ENCODE measurements at places on chromosomes 1 and 21. TPM values are rescaled to one million over a fixed set of nuclear protein-coding genes. Genes with fewer than 3 reads are reported as not detected.

DNA sequence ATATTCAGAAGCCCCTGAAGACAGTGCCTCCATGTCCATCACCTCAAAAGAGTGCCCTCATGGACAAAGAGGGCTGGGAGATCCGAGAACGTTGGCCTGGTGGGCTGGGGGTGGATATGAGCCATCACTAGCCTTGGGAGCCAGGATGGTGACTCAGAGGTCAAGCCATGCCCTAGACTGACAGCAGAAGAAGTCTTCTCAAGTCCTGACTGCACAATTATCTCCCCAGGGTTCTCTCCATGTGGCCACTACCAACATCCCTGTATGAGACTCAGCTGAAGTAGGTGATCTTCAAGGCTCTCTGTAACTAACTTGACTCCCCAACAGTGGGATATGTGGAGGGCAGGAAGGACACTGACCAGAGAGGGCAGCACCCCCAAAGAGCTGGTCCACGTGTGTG lies 7.1 kb upstream of the USF1 start:
- no peak overlapping the region for H3K27ac ChIP-seq
- H3K4me1 ChIP-seq, result peaks cover 4% of the 10 kb centered on the region
- H3K27me3 ChIP-seq, result no peaks in the 10 kb centered on the region
- H3K36me3 ChIP-seq, result peaks cover 93% of the 10 kb centered on the region

- no peaks in the 10 kb centered on the region for H3K27me3 ChIP-seq
- peaks cover 7% of the 10 kb centered on the region for H3K36me3 ChIP-seq
- H3K4me3 ChIP-seq, result no peak overlapping the region
- DNase-seq, result no peak
Measured at GRCh38 chr1:204420039-204421004, 8.7 kb upstream of the PPP1R15B start.

GRCh38 chr1:109791495-109792043 lies 27.8 kb upstream of the EPS8L3 start:
- H3K4me1 ChIP-seq, result peaks cover 53% of the 10 kb centered on the region
- no peak for DNase-seq
- H3K36me3 ChIP-seq, result no peaks in the 10 kb centered on the region
- peak overlapping the region; percentile 77 for H3K27ac ChIP-seq

GRCh38 chr1:5164158-5164557 lies 509.7 kb downstream of the AJAP1 start:
- no peaks in the 10 kb centered on the region for H3K27me3 ChIP-seq
- no peaks in the 10 kb centered on the region for H3K36me3 ChIP-seq
- no peak overlapping the region for H3K4me3 ChIP-seq
- H3K4me1 ChIP-seq, result no peaks in the 10 kb centered on the region
- no peak overlapping the region for H3K27ac ChIP-seq

DNA sequence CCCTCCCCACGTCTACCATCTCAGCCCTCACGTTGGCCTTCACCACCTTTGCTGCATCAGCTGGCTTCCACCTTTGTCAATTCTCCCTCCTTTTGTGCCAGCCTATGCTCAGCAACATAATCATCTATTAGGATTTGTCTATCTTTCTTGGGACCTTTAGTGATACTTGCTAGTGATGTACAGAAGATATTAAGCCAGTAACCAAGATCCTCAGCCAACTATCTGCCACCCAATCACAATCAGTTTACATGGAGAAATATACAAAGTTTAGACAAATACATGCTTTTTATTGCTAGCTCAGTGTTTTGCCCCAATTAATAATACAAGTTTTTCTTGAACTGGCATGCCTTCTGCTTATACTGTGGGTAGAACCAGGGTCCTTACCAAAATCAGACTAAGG lies 172.3 kb downstream of the TPR start:
- no peak overlapping the region for H3K4me3 ChIP-seq
- no peak for DNase-seq
- H3K27me3 ChIP-seq, result no peaks in the 10 kb centered on the region
- no peaks in the 10 kb centered on the region for H3K36me3 ChIP-seq
- H3K27ac ChIP-seq, result no peak overlapping the region

GRCh38 chr1:50497007-50497406 lies 73.8 kb upstream of the DMRTA2 start:
- H3K27ac ChIP-seq, result no peak overlapping the region
- DNase-seq, result no peak
- H3K4me1 ChIP-seq, result no peaks in the 10 kb centered on the region
- peaks cover 3% of the 10 kb centered on the region for H3K36me3 ChIP-seq
- no peaks in the 10 kb centered on the region for H3K27me3 ChIP-seq

Gene ST6GALNAC5
- total RNA-seq, result not detected

Gene CFAP107
- total RNA-seq, result not detected

Gene CLCNKB
- not detected for total RNA-seq
